Right renal pelvis (tissue), 4 donors: ENCODE measurements at places on chromosomes 12 and 14.

- no peak for DNase-seq
Measured at GRCh38 chr12:82964446-82964845, 277.7 kb downstream of the TMTC2 start.

- DNase-seq, result no peak
Measured at GRCh38 chr12:69459477-69459876, 10.7 kb upstream of the FRS2 start.

DNA sequence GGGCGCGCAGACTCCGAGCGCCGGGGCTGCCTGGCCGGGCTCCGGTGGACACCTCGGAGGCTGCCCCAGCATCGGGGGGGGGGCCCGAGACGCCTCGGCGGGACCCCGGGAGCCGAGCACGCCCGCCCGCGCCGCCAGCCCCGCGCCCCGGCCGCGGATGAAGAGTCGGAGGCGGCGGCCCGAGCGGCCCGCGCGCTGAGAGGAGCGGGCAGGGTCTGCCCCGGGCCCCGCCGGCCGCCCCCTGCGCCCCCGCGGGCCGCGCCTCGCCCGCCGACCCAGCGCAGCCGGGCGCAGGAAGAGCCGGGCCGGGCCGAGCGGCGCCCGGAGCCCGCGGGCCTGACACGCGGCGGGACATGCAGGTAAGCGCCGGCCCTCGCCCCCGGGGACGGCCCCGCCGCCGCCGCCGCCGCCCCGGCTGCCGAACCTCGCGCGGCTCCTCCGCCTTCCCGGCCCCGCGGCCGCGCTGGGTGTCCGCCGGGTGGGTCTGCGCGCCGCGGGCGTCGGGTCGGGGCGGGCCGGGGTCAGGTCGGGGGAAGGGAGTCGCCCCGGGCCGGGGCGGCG, 63.7 kb downstream of the FBXL14 start:
- no peak for DNase-seq

DNA sequence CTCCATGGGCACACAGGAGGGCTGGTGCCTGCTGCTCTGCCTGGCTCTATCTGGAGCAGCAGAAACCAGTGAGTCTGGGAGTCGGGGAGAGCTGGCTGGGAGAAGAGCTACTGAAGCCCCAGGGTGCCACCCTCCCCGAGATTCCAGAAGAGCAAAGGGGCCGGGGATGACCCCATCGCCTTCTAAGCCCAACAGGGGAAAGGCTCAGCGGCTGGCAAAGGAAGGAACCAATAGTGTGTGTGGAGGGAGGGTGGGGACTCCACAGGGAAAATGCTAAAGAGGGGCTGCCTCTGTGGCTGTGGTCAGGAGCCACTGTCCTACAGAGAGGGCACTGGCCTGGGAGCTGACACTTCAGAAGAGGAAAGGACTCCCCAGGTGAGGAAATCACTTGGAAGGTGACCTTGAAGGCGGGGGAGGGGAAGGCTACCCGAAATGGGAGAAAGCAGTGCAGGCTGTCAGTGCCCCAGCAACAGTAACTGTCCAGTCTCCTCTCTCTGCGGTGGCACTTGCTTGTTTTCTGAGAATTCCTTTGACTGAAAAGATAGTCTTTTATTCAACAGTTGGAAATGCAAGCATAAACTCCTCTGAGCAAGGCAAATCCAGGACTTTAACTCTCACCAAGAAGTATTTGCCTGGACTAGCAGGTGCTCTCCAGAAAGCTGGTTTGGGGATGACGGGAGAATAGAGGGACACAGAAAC, 552 bp downstream of the TAPBPL start:
- DNase-seq, result no peak

GRCh38 chr12:49092086-49092815, 2.4 kb downstream of the DHH start:
- no peak for DNase-seq

GRCh38 chr12:111204788-111205241, 164.1 kb downstream of the PHETA1 start:
- DNase-seq, result no peak

- DNase-seq, result no peak
Measured at GRCh38 chr12:126926023-126926594, 1340.9 kb upstream of the TMEM132C start.

GRCh38 chr12:121786440-121786825, 7.1 kb downstream of the RHOF start:
- DNase-seq, result no peak

DNA sequence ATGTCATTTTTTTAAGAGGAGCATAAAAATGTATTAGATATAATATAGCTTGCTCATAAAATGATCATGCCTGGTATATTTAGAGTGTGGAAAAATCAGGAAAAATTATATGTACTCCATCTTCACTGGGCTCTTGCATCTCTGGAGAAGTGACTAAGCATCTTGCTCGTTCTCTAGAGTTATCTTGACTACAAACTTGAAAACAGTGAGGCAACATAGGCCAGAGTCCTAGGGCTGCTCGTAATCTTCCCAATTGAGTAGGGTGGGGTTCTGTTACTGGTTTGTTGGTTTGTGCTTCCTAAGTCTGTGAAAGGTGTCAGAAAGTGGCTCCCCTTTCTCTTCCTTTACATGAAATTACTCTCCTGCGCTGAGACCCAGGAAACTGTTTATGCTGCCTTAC, 46.2 kb downstream of the AACS start:
- no peak for DNase-seq

DNA sequence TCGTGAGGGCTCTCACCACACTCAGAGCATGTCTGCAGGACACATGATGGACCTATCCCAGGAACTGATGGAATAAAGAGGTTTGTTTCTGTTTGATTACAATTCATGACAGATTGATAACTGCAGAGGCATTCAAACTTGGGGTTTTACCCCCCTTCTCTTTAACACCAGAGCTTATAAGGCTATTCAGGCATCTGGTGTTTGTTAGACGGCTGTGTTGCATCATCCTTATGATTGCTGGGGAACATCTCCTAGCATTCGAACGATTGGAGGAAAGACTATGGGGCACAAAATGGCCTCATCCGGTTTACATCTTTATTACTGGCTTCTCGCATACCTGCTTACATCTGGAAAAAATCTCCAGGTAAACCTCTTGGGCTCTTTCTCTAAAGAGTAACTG, 191.8 kb downstream of the MSRB3 start:
- no peak for DNase-seq
